A549 treated with RU486 at 1 μM for 4 hours (cell line): ENCODE measurements at places on chromosomes 1 and 21. TPM values are rescaled to one million over a fixed set of nuclear protein-coding genes. Genes with fewer than 3 reads are reported as not detected.

Gene CSF3R
- total RNA-seq: not detected in 5 replicates

Gene OR2W3
- not detected in 5 replicates for total RNA-seq

Gene AIM2
- total RNA-seq: not detected in 5 replicates

Gene TINAGL1
- total RNA-seq: 0.69 to 1.2 TPM (median 0.74 TPM) in 5 replicates

Gene PRAMEF5
- not detected in 5 replicates for total RNA-seq

Gene RNF207
- total RNA-seq: 9.8 to 16.6 TPM (median 14.4 TPM) in 5 replicates

Gene SPRR2G
- not detected in 5 replicates for total RNA-seq
